Stimulated activated CD4-positive, alpha-beta T cell treated with anti-CD3 and anti-CD28 coated beads, Interleukin-1b, Interleukin-23, amount 100 ng/mL, for 1 hour (primary cell): ENCODE measurements at places on chromosomes 4 and X.

GRCh38 chrX:112359906-112360305 lies 277.3 kb upstream of the TRPC5 start:
- no peak for DNase-seq

DNA sequence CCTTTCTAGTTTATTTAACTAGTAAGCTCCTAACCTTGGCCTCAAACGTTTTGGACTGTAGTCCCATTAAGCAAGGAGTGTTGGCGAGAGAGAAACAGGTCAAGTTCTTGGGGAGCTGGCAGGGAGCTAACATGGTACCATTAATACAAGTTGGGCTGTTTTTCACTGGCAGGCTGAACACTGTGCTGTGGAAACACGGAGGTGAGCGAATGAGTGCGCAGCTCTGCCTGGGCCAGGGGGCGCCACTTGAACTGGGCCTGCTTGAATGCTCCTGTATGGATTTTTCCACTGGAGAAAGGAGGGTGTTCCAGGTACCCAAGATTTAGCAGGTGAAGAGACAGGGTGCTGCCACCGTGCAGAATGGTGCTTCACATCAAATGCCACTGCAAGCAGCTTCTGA lies 7.4 kb upstream of the SMS start:
- DNase-seq, result no peak

GRCh38 chrX:39819921-39820849 lies 277.6 kb downstream of the BCOR start:
- peak; percentile 7 for DNase-seq

- DNase-seq, result no peak
Measured at GRCh38 chr4:83335701-83336100, 1.1 kb upstream of the HPSE start.

GRCh38 chr4:118858779-118859178 lies 22.9 kb upstream of the SEC24D start:
- no peak for DNase-seq

- DNase-seq, result no peak
Measured at GRCh38 chr4:106809076-106809475, 227.0 kb downstream of the DKK2 start.

GRCh38 chr4:110533590-110533910 lies 57.6 kb downstream of the ENPEP start:
- no peak for DNase-seq

- DNase-seq, result no peak
Measured at GRCh38 chrX:39678914-39679313, 418.8 kb downstream of the BCOR start.

GRCh38 chrX:45309801-45310200 lies 109.1 kb upstream of the DIPK2B start:
- no peak for DNase-seq

- DNase-seq, result no peak
Measured at GRCh38 chrX:122818068-122818467, 366.0 kb upstream of the GRIA3 start.

GRCh38 chr4:47651231-47651630 lies 166.2 kb downstream of the ATP10D start:
- DNase-seq, result no peak

GRCh38 chr4:174173360-174173759 lies 110.1 kb downstream of the FBXO8 start:
- DNase-seq, result no peak

DNA sequence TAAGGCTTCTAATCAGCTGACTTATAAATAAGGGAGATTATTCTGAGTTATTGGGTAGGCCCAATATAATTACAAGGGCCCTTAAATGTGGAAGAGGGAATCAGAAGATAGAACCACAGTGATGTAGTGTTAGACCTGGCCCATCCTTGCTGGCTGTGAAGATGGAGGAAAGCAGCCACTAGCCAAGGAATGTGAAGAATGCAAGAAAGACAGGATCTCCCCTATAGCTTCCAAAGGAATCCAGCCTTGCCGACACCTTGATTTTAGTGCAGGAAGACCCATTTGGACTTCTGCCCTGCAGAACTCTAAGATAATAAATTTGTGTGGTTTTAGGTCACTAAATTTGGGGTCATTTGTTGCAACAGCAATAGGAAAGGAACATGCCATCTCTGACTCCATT lies 150.6 kb downstream of the SPATA18 start:
- DNase-seq, result no peak

DNA sequence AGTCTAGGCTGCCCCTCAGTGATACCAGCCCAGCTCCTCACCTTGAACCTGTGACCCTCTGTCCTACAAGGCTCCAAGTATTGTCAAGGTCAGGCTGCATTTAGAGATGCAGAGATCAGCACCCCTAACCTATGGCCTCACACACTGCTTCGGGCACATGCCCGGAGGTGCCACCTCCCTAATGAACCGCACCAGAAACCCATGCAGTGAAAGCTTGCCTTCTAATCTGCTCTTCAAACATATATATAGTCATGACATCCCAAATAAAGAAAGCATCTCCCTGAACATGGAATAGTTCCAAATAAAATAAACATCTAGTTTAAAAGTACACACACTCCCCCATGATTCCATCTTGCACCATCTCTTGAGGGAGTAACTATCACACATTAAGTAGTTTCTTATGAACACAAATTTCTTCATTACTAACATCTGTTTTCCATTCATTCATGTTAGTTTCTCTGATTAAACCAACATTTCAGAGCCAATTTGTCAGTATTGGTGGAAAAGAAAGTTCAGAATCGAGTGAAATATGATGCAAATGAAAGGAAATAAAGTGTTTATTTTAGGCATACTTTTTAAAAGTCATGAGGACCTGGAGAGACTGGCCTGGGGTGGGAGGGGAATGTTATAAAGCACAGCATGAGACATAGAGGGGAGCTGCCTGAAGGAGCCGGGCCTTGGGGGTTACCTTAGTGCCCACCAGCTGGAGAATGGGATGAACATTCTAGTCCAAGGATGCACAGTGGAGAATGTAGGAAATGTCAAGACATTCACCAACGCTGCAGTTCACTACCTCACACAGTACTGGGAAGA lies 19.2 kb downstream of the CC2D2A start:
- DNase-seq, result no peak

DNA sequence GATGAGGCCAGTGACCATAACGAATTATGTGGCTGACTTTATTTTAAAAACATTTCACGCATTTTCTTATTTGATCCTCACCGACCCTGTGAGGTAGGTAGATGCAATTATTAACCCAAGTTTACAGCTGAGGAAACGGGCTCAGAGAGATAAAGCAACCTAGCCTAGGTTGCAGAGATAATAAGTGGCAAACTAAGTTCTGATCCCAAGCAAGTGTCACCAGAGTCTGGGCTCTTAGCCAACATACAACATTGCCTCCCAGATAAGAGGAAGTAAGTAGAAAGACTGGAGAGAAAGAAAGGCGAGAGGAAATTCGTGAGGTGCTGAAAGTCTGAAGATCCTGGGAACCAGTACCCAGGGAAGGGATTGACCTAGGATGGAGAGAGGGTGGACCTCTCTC lies 77.4 kb upstream of the GPR50 start:
- no peak for DNase-seq

GRCh38 chr4:97028785-97029184 lies 1114.5 kb downstream of the STPG2 start:
- no peak for DNase-seq

- no peak for DNase-seq
Measured at GRCh38 chr4:147481577-147482109, 746 bp downstream of the EDNRA start.

GRCh38 chrX:131854581-131854980 lies 168.5 kb upstream of the STK26 start:
- DNase-seq, result no peak

- no peak for DNase-seq
Measured at GRCh38 chr4:52825460-52826090, 36.5 kb upstream of the RASL11B start.

GRCh38 chrX:39782276-39782675 lies 315.5 kb downstream of the BCOR start:
- DNase-seq, result no peak

GRCh38 chr4:108473163-108473720 lies 147.1 kb upstream of the RPL34 start:
- DNase-seq, result no peak

DNA sequence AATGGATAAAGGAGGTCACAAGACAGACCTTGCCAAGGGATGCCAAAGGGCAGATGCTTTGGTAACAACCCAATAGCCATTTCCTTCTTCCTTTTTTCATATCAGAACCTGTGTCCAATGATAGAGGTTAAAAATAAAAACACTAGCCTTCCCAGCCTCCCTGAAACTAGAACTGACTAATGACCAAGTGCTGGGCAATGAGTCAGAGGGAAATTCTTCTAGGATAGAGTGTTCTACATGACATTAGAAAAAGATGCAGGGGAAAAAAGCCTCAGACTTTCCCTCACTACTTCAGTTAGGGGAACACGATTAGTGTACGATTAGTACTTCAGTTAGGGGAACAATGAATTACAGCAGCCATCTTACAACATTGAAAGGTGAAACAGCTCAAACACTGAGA lies 29.3 kb upstream of the FAM47C start:
- DNase-seq, result no peak

DNA sequence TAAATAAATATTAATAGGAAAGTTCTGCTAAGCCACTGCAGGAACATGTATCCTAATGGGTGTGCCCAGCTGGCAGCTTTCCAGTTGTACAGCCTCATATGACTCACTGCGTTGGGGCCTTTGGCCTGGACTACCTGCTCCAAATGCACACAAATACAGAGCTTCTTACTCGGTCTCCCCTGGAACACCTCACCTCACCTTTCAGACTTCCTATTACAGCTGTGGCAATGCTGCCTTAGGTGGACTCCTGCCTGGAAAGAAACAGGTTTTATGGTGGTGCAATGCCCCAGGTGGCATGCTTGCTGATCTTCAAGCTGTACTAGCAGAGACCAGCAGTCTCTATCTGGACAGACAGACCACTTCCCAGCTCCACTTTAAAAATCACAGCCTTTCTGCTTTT lies 85.7 kb upstream of the EXOC1L start:
- no peak for DNase-seq
